Posterior vena cava (tissue), 2 donors: ENCODE measurements at places on chromosomes 4 and X. TPM values are rescaled to one million over a fixed set of nuclear protein-coding genes. Genes with fewer than 3 reads are reported as not detected.

DNA sequence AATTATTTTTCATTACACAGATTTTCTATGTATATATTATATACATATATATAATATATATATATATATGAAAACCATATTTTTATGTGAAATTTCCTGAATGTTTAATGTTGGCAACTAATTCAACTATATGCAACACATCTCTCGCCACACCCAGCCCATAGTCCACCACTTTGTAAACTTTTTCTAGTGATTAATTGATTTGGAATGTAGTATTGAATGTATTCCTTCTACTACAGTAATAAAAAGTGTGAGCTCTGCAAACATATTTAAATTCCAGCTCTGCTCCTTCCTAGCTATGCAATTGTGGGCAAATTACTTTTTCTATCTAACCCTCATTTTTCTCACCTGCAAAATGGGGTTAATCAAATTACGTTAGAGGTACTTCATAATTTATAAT is 187.8 kb downstream of the TEX11 start:
- DNase-seq = no peak

- no peak for DNase-seq
These were observed 193.8 kb downstream of the FBXO8 start for GRCh38 chr4:174089711-174090110.

DNA sequence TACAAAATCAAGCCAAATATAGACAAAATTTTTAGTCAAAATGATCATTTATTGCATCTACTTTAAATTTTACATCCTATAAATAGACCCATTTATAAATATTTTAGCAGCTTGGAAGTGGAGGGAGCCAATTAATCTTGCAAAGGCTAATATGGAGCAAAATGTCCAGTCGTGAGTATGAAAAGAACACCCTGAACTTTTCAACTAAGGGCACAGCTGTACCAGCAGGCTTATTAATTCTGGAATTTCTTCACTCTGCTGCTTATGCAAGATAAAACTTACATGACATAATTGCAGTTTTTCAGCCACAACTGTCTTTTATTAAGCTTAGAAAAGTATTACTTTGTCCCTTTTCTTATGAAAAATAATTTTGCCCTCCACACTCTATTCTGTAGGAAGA is 22.9 kb upstream of the USP53 start:
- DNase-seq = no peak

GRCh38 chr4:60565558-60565957 is 634.6 kb upstream of the ADGRL3 start:
- no peak for DNase-seq

DNA sequence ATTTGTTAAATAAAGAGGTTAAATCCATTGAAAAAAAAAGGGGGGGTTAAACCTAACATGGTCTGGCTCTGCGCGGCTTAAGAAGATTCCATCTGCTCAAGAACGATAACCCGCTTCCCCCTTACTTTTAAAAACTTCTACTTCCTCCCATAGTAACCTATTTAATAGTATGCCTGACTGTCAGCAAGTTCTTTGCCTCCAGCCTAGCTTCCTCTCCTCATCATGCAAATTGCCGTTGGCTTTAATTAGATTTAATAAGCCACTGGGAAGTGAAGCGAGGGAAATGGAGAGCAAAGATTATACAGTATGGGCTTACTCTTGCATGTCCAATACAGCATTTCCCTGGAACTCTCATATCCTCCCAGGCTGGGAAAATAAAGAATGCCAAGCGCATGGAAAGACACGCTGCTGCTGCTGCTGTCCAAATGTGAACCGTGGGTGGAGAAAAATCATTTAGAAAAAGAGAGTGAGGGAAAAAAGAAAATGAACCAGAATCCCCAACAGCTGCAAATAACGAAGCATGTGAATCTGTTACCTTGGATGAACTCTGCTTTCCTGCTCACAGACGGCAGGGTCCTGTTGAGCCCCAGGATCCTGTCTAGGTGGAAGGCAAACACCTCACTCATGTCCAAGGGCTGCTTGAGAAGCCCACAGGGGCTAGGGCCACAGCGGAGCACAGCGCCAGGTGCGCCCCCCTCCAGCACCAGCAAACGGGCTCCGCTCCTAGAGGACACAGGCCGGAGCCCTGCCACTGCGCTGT is 2.7 kb downstream of the GASK1B start:
- DNase-seq = no peak

DNA sequence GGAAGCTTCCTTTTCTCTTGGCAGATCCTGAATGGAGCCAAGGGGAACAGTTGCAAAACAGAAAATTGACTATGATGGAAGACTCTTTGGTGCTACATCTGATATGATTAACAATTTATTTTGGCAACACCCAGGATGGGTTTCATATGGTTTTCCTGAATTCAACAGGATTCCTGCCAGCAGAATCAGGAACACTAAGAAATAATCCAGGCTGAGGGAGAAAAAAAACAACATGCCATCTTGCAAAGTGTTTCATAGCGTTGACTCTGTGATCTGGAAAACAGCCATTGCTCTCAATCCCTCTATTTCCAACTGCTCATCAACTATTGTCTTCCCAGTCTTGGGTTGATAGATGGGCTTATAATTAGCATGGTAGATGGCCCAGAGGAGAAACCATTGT is 303.8 kb upstream of the KLF3 start:
- DNase-seq = no peak

The GAGE13 gene
- not detected for total RNA-seq

DNA sequence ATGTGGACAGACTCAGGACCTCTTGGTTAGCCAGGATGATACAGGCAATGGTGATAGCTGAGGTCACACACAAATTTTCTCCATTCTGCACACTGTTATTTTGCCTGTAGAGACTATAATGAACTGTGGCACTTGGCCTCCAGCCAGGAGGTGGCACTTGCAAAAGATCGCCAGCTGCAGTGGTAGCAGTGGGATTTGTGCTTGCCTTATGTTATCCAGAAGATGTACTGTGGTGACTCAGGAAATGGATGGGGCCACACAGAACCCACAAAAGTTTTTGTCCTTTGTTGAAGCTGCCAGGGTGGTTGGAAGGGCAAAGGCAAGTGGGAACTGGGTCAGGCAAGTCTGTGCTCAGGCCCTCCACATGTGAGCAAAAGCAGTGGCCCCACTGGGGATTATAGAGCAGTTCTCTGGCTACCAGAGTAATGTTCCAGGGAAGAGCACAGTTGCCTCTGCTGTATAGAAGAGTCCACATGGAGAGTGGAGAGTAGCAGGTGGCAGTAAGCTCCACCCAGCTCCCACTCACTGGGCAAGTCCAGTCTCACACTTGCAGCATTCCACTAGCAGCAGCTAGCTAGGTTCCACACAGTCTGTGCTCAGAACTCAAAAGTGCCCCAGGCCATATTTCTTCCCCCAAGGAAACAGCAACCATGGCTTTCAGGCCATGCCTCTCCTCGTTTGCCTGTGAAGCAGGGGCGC is 5.9 kb upstream of the C4orf17 start:
- no peak for DNase-seq

The MAGEA4 gene
- not detected for total RNA-seq

DNA sequence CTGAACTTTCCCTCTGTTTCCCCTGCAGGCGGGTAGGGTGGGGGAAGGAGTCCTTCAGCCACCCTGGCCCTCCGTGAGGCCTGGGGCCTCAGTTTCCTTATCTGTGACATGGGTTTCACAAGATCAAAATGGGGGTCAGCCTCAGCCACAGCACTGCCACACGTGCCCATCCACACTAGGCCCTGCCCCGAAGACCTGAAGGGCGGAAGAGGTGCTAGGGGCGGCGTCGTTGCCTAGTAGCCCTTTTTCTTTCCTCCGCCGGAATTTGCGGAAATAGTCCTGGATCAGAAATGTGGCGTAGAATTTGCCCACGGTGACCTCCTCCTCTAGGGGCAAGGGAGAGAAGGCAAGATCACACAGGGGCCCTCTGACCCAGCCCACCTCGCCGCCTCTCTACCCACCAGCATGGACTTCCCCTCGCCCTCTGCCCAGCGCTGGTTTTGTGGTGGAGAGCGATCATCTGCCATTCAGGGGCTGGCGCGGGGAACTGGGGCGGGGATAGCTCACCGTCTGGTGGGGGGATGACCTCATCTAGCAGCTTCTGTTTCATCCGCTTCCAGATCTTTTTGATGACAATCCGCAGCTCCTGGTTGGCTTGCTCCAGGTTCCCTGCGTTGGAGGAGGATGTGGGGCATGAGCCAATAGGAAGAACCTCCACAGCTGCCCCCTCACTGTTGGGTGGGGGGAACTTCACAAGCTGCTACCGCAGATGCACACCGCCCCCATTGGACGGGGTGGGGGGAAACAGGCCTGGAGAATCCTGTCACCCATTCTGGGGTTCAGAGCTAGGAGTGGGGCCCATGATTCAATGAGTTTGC is 9.7 kb upstream of the SYP start:
- no peak for DNase-seq

The MUC7 gene
- not detected for total RNA-seq

The FAM184B gene
- not detected for total RNA-seq
